NCI-H1105 (cell line): ENCODE measurements at places on chromosomes 13 and 19.

DNA sequence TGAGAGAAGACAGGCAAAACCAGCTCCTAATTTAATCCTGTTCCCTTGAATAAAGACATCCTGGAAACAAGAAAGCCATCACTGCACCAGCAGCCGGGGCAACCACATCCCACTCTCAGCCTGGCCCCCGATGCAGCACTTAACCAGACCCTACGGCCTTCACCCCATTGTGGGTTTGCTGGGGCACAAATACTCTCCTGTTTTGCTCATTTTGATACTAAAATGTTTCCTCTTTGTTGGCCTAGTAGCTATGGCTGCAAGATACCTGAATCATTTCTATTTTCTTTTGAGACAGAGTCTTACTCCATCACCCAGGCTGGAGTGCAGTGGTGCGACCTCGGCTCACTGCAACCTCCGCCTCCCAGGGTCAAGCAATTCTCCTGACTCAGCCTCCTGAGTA is 28.4 kb downstream of the ANKRD27 start:
- DNase-seq = no peak

DNA sequence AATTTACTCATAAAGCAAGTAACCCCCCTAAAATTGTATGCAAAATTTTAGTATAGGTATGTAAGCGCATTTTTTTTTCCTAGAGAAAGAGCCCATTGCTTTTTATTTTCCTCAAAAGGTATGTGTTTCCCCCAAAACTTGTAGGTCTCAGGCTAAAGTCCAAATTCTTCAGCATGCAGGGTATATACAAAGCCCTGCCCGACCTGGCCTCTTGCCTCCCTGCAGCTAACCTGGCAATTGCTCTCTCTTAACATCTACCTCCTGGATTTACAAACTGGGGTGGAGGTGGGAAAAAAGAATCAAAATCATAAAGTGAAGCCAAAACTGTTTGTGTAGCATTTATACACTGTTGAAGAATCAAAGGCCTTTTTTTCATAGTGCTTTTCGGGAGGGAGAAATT is 107.8 kb downstream of the KCNRG start:
- DNase-seq = no peak

DNA sequence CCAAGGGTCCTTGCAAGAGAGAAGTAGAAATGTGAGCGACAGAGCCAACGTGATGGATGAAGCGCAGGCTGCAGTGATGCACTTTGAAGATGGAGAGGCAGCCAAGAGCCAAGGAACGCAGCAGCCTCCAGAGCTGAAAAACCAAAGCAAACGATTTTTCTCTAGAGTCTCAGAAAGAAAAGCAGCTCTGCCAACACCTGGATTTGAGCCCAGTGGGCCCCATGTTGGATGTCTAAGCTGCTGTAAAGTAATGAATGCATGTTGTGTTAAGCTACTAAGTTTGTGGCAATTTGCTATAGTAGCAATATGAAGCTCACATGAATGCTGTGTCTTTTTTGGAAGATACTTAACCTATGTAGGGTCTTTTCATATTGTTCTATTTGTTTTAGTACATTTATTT is 894.3 kb downstream of the EFNB2 start:
- no peak for DNase-seq

DNA sequence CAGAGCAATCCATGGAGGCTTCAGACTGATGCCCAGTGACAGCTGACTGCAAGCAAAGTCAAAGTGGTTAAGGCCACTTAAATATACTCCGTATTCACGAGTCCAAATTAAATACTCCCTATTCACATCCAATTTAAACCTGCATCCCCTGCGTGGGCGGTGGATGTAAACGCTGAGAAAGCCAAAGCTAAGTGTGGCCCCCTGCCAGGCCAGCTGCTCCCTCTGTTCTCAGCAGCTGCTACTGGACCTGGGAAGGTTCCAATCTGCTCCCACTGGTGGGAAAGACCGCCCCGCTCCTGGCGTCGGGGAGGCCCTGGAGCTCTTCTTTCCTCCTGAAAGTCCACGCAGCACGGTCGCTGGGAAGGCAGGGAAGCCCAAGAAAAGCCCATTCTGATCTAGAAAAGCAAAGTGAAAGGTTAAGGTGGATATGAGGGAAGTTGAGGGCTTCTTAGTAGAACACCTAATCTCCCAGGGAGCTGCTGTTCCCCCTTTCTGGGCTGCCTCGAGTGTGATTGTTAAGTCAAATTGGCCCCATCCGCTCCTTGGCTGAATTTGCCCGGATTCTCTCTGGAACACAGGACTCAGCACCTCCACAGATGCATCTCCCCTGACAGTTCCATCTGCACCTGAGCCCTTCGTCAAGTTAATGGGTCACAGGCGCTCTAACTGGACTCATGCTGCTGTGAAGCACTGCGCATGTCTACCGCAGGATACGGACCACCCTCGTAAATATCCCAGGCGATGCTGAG is 205.5 kb downstream of the USP12 start:
- peak; percentile 66 for DNase-seq

GRCh38 chr19:52248241-52248640 is 21.1 kb upstream of the ZNF766 start:
- DNase-seq = peak; percentile 6

GRCh38 chr13:25633093-25633492 is 261.3 kb downstream of the ATP8A2 start:
- no peak for DNase-seq

GRCh38 chr19:41350735-41351338 is 2.9 kb downstream of the TGFB1 start:
- DNase-seq = no peak

GRCh38 chr19:1446713-1447481 is 3.0 kb upstream of the APC2 start:
- DNase-seq = no peak

DNA sequence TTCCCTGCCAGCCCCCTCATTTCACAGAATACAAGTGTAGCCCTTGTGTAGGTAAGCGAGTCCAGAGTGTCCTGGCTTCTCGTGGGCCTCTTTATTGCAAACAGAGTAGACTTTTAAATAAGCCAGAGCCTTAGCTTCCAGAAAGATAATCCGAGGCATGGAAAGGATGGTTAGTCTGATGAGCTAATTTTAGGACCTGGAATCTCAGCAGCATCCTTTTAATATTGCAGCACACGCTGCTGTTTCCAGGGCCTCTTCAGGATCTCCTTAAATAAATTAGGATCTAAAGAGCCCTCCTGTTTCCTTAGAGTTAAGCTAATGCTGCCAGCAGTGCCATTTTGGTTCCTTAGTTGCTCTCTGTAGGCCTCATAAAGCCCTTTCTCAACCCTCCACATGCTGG is 99.2 kb downstream of the RFC3 start:
- no peak for DNase-seq

DNA sequence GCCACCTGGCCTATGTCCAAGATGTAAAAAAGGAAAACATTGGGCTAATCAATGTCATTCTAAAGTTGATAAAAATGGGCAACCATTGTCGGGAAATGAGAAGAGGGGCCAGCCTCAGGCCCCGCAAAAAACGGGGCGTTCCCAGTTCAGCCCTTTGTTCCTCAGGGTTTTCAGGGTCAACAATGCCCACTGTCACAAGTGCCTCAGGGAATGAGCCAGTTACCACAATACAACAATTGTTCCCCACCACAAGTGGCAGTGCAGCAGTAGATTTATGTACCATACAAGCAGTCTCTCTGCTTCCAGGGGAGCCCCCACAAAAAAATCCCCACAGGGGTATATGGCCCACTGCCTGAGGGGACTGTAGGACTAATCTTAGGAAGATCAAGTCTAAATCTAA is 112.5 kb downstream of the ZNF486 start:
- DNase-seq = no peak

- DNase-seq = no peak
These were observed 115.9 kb downstream of the ABCC4 start for GRCh38 chr13:95185311-95185710.

DNA sequence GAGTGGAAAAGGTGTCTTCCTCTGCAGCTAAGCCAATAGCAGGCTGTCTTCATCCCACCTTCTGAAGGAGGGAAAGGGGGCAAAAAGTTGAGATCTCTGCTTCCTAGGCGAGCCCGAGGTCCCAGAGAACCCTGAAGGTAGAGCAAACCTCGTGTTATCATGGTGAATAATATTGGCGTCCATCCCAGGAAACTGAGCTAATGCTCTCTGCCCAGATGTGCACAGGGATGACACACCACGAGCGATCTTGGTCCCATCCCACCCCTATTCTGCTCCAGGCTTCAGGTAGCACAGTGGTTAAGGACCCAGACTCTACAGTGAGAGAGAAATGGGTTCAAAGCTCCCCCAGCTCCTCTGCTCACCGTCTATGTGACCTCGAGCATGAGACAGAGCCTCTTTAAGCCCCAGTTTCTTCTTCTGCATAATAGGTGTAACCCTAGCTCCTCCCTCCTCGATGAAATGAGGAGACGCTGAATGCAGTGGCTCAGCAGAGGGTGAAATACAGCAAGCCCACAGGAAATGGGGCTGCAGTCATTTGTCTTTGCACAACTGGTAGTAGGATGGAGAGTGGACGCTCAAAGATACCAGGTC is 9.9 kb upstream of the CEACAM20 start:
- no peak for DNase-seq

GRCh38 chr19:39502640-39503417 is 4.1 kb downstream of the DLL3 start:
- DNase-seq = no peak

- DNase-seq = no peak
These were observed 2428.4 kb upstream of the PCDH20 start for GRCh38 chr13:63843766-63844699.

GRCh38 chr19:58543826-58544590 is at the start of gene TRIM28:
Gene TRIM28 (plus strand): TSS chr19:58544064. CDS start chr19:58544758, 694 bp downstream.
- DNase-seq = no peak

GRCh38 chr13:97189928-97190327 is 32.2 kb upstream of the MBNL2 start:
- no peak for DNase-seq

DNA sequence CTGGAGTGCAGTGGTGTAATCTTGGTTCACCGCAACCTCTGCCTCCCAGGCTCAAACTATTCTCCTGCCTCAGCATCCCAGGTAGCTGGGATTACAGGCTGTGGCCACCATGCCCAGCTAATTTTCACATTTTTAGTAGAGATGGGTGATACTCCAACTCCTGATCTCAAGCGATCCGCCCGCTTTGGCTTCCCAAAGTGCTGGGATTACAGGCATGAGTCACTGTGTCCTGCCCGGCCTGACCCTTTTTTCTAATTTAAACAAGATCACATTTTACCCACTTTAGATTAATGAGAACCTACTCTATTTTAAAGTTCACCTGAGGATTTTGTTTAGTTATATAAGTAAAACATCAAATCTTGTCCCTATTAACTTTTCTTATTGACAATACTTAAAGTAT is 91.8 kb upstream of the POSTN start:
- no peak for DNase-seq

DNA sequence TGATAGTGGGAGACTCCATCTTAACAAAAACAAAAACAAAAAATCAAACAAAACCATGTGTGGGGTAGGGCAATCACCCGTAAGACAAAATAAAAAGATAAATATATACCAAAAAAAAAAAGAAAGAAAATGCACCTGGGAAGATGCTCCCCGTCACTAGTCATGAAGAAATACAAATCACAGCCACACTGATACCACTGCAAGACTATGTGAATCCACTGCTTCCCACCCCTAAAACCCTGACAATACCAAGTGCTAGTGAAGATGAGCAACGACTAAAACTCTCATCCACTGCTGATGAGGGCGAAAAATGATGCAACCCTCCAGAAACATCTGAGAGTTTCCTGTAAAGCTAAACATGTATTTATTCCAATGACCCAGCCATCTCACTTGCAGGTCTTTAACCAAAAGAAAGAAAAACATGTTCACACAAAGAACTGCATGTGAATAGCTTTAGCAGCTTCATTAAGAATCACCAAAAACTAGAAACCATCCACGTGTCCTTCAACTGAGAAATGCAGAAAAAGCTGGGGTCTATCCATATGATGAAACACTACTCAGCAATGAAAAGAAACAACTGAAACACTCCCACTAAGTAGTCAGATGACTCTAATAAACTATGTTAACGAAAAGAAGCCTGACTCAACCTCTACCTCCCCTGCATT is 31.7 kb downstream of the BRD4 start:
- no peak for DNase-seq

GRCh38 chr13:73465617-73465971 is 406.8 kb downstream of the KLF5 start:
- DNase-seq = no peak

- DNase-seq = no peak
These were observed 2476.7 kb downstream of the PCDH9 start for GRCh38 chr13:64753233-64754000.

DNA sequence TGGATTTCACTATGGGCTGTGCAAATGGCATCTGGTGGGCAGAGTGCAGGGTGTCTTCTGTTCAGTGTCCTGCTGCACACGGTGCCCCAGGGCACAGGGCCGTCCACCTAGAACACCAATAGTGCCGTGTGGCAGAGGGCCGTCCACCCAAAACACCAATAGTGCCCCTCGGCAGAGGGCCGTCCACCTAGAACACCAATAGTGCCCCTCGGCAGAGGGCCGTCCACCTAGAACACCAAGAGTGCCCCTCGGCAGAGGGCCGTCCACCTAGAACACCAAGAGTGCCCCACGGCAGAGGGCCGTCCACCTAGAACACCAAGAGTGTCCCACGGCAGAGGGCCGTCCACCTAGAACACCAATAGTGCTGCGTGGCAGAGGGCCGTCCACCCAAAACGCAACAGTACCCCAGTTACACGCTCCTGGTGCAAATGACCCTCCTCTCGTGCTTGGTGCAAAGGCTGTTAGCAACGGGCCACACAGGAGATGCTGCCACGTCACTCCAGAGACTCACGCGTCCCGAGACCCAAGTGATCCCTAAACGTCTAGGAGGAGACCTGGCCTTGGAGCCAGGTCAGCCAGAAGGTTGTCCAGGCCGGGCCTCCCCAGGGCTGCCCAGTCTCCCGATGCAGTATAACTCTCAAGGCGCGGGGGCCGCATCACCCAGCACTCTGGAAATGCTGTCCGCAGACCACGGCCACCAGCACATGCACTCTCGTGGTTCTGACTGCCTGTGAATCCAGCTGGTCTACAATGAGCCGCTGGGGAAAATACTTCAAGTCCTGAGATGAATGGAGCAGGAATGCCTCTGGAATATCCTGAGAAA is 51.5 kb downstream of the RASA3 start:
- DNase-seq = no peak

- DNase-seq = no peak
These were observed 245.4 kb downstream of the SHISA2 start for GRCh38 chr13:25806264-25806974.

DNA sequence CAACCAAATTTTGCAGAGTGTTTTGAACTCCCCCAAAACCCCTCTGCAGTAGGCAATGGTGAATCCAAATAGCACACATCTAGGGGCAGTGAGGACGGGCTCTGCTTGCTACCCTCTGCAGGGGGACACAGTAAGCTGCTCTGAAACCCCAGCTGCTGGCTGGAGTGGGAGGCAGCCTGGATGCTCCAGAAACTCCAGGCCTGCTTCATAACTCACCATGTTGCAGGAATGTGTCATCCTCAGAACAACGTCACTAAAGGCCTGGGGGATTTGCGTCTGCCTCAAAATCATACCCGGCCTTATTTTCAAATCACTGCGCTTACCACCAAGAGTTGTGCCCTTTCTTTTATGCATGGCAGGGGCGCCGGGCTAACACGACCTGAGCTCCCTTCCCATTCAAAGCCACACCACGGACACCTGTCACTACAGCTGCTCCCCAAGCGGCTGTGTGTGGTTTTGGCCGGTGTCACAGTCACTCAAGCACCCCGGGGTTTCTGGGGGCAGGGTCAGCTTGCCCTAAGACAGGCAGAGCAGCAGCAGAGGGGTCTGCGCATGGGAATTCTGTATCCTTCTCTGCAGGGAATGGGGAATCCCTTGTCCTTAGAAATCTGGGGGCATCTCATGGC is 93.9 kb downstream of the TSHZ3 start:
- no peak for DNase-seq

- DNase-seq = no peak
These were observed 9.0 kb upstream of the PRR19 start for GRCh38 chr19:42292963-42293362.

- no peak for DNase-seq
These were observed 63.3 kb downstream of the TNFSF13B start for GRCh38 chr13:108332791-108333190.
